Activated gamma-delta T cell treated with anti-CD3 and anti-CD28 coated beads, Interleukin-2, amount 50 U/mL, for 16 hours (primary cell): ENCODE measurements at places on chromosomes 5 and 9.
A peak's percentile ranks its signal among the peaks of the same experiment; 100 is the strongest.

- DNase-seq = no peak
These were observed 1.5 kb downstream of the SPINK9 start for GRCh38 chr5:148336704-148337435.

- DNase-seq = no peak
These were observed 211.1 kb downstream of the TTLL11 start for GRCh38 chr9:121881920-121882500.

DNA sequence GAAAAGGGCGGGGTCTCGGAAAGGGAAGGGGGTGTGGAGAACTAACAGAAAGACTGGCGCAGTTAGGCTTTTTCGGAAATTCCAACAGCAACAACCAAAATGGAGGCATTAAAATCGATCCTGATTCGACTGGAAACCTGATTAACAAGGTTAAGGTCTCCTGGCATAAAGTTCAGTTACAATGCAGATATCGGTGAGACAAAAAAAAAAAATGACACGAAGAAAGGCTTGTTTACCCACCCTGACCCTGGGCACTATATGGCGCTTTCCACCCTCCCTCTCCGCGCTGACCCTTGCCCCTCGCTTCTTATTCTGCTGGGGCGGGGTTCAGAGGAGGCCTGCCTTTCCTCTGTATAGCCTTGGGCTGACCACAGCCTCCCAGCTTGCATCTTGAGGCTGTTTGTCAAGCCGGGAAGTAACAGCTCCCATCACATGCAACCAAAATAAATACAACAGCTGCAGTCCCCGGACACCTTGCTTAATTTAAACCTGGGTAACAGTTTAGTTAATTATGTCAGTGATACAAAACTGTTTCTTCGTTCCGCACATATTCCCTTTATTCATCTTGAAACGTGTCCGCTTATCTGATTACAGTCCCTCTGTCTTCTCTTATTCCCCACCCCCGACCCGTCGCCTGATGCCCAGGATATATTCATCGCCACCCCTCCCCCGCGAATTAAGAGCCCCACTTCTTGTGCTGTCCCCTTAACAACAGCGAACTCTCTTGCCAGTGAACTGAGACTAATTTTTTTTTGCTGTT lies 795 bp upstream of the PJA2 start:
- peak; percentile 4 for DNase-seq

DNA sequence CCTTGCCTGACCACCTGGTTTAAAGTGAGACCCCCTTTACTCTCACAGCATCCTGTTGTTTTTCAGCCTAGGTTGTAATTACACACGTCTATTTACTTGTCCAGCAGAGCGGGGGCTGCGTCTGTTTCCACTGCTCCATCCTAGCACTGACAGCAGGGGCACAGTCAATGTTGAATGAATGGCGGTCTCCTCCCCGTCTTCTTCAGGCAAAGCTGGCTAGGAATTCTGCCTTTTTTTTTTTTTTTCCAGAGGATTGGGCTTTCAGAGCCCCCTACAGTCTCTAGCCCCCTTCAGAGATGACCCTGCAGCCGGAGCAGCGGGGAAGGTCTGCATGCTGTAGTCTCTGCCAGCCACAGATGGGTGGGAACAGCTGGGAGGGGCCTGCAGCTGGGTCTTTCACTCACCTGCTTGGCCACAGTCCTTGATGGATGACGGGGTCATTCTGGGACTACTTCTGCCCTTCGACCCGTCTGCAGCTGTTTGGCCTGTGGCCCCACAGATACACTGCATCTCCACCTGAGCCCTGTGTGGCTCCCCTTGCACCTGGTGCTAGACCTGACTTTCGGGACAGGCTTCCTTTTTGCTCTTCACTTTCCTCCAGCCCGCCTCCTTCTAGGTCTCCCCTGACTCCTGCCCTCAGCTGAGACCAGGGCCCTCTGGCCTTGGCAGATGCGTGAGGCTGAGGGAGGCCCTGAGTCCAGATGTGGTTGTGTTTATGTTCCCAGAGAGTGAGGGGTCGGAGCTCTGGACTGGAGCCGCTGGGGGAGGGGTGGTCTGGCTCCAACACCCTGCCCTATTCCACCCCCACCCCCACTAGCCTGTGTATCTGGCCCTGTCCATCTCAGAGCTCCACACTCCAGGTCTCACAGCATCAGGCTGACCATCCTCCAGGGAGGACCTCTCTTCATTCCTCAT lies 8.0 kb downstream of the PITX1 start:
- no peak for DNase-seq

DNA sequence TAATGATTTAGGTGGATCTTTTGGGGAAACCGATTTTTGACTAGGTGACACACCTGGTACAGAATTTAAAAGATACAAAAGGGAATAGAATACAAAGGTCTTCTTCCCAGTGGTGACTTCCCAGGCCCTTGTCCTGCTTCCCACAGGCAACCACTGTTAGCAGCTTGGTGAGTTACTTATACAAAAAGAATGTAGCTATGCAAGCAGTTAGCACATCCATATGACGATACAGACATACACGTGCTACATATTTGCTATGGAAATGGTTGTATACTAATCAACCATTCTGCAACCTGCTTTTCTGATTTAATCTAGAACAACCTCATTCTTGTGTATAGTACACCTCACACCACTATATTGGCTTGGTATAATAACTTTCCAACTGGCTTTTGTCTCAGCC lies 51.0 kb downstream of the OTULIN start:
- DNase-seq = no peak

GRCh38 chr5:6408627-6409446 lies 30.5 kb upstream of the MED10 start:
- no peak for DNase-seq

GRCh38 chr5:94725142-94725541 lies 106.7 kb downstream of the SLF1 start:
- no peak for DNase-seq

GRCh38 chr9:70120834-70121510 lies 77.3 kb downstream of the MAMDC2 start:
- DNase-seq = no peak

DNA sequence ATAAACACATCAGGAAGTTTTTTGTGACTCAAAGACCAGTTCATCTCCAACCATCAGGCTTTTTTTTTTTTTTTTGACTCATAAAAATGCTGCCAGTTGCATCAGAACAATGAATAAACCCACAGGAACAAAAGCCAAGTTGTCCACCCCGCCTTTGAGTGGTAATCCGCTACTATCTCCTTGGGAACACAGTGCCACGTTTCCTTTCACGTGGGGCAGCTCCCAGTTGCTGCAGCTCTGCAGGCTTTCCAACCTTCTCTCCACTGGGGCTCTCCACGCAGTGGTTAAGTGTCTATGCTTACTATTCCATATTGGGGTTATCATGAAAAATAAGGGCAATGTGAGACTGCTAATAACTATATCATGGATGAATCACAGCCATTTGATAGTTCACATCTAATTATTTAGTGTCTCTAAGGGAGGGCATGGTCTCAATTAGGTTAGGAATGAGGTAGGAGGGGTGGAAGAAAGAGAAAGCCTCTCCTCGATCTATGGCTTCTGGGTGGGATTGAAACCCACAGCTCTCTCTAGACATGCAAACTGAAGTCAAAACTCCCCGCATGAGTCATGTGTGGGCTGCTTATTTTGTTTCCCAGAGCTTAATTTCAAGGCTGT lies 55.8 kb upstream of the ACTBL2 start:
- DNase-seq = no peak
